Activated gamma-delta T cell (primary cell): ENCODE measurements at places on chromosomes 16 and 17.

- DNase-seq: no peak
Measured at GRCh38 chr17:27390540-27390939, 65.7 kb upstream of the KSR1 start.

DNA sequence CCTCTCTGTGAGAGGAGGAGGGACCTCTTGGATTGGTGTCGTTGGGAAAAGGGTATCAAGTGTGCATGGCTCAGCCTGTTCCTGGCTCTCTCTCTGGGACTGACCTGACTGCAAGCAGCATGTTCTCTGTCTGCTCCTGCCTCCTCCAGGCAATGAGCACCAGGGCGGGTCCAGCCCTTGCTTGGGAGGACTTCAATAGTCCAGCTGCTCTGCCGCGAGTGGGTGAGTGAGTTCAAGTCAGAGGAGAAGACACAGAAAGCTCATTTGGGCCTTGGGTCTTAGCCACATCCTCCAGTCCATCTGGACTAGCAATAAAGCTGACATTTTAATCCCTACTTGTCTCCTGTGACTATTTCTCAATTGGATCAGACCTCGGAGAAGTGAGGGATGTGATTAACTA, 25.2 kb upstream of the TNS4 start:
- no peak for DNase-seq

DNA sequence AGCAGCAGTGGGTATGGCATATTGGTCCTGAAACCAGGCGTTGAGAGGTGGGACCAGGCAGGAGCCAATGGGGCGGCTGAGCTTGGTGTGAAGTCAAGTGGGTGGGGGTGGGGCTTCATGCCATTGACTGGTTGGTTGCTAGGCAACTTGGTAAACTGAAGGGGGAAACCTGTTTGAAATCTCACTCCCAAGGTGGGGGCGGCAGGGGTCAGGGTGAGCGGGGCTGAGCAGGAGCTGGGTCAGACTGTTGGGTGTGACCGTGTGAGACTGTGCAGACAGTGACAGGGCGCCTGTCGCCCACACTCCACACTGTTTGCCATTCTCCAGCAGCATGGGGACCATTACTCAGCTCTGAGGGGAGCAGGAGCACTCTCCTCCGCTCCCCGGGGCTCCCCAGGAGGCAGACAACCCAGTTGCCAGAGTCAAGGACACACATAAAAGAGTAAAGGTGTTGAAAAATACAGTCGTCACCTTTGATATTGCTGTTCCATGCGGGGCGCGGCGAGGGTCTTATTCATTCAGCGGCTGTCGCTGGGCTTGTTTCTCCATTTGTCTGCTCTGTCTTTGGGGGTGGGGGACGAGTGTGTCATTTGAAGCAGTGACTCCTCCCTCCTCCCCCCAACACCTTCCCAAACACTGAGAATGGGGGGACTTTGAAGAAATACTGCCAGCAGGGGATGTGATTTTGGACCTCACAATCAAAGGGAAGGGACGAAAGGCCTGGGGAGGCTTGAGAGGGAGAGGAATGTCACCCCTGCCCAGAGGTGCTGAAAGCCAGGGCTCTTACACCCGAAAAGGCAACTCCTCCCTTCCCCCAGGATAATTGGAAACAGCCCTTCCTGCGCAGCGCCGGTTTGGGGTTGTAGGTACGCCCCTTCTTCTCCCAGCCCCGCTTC, 1.2 kb upstream of the EFNB3 start:
- DNase-seq: no peak

DNA sequence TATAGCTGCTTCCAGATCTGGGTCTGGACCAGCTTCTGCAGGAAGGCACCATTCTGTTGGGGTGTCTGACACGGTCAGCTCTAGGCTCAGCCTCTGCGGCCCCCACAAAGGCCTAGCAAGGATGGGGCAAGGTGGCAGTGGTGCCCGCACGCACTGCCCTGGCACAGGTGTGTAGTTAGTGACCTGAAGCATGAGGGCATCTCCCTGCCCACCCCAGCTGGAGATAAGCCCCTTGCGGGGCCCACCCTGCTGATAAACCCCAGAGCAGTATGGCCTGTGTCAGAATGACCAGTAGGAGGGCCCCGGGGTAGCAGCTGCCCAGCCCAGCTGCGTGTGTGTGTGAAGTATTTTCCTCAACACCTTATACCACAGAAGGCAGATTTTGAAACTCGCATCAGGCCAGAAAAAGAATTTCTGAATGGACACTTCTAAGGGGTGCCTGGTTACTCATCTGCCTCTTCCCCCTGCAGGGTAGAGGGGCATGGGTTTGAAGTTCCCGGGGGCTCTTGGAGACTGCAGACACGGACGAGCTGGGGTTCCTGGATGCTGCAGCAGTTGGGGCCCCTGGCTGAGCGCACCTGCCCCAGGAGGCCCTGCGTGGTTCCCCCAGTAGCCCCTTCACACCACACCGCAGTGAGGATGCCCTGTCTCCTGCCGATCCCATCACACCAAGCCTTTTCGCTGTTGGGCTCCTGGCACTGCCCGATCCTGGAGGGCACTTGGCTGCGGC, 4.5 kb downstream of the ARHGDIA start:
- DNase-seq: no peak

- DNase-seq: no peak
Measured at GRCh38 chr16:83253521-83253920, 554.3 kb upstream of the HSBP1 start.

DNA sequence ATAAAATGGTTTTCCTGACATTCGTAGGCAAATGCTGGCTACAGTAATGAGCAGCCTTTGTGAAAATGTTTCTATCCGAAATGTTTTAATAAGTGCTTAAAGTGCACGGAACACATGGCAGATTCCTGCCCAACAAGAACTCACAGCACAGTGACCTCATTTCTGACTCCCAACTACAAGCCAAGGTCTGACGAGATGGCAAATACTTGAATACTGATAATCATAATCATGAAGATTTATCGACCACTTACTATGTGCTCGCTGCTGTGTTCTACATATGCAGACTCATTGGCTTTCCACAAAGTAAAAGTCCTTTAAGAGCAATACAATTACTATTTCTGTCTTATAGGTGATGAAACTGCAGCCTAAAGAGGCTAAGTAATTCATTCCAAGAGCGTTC, 238.1 kb upstream of the CDH5 start:
- DNase-seq: no peak
